Pancreas (tissue), 10 donors: ENCODE measurements at places on chromosomes 4 and X.

DNA sequence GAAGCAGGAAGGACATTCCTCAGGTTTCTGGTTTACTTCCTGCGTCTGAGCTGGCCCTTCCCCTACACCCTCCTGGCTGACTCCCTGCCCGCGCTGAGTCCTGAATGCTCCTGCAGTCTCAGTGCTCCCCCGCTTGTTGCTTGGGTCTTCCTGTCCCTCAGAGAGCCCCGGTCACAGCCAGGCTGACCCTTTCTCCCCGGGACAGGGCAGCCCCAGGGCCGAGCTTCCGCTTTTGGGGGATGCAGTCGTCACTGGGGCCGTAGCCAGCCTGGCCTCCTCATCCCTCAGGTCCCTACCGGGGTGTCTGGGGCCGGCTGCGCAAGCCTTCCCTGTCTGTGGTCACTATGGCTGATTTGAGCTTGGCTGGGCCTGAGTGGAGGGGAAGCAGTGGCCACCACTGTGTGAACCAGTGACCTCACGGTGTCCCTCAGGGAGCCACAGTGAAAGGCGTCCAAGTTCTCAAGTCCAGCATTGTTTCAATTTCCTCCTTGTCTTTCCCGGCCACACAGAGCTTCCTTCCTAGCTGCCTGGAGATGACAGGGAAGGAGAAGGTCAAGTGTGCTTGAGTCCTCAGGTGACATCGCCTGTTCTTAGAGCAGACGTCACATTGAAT lies 34.1 kb upstream of the ASMTL start:
- no peak for DNase-seq

GRCh38 chr4:87109121-87109520 lies 111.3 kb downstream of the KLHL8 start:
- no peak for DNase-seq

DNA sequence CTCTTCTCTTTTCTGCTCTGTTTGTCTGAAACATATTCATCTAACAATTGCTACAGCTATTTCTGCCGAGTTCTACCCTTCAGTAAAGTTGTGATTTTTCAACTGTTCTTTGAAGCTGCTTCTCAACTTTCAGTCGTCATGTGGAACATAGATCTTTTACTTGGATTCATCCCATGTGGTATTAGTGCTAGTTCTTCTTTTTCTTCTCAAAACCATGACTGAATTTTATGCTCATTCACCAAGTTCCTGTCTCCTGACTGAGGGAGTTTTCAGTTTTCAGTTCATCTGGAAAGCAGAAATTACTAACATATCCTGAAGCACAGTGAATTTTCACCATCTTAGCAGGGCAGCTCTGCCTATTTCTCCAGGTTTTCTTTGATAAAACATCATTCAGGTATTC lies 12.1 kb downstream of the ACSL4 start:
- DNase-seq = no peak

DNA sequence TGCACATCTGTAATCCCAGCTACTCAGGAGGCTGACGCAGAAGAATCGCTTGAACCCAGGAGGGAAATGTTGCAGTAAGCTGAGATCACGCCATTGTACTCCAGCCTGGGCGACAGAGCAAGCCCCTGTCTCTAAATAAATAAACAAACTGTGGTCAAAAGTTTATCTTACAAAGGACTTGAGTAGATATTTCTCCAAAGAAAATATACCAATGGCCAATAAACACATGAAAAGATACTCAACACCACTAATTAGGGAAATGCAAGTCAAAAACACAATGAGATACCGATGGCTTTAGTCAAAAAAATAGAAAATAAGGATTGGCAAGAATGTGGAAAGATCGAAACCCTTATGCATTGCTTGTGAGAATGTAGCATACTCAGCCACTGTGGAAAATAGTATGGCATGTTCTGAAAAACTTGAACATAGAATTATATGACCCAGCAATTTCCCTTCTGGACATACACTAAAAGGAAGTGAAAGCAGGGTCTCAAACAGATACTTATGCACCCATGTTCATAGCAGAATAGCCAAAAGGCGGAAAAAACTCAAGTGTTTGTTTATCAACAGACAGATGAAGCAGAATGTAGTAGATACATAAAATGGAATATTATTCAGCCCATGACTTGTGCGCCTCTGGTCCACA lies 2.0 kb upstream of the CFAP97 start:
- no peak for DNase-seq
